ENCODE measurements at places on chromosomes 11 and 22. TPM values are rescaled to one million over a fixed set of nuclear protein-coding genes. Genes with fewer than 3 reads are reported as not detected.

- ATAC-seq = no peak
Observed at GRCh38 chr11:31106326-31106725, 263.2 kb downstream of the DCDC1 start.

GRCh38 chr11:32153747-32154146, 62.9 kb downstream of the RCN1 start:
- ATAC-seq = no peak

DNA sequence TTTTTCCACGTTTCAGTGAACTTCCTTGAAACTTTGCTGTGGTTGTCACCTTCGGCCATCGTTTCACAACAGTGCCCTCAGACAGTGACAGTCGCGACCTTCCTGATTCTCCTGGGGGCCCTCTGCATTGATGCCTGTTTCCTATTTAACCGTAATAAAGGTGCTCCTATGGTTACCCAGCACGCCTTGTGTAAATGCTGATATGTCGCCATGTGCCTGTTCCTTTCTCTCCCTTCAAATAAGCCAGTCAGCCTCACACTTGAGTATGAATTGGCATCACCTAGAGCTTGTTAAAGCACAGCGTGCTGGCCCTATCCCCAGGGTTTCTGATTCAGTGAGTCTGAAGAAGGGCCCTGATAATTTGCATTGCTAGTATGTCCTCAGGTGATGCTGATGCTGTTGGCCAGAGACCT, 104.8 kb downstream of the MICAL2 start:
- ATAC-seq = no peak

DNA sequence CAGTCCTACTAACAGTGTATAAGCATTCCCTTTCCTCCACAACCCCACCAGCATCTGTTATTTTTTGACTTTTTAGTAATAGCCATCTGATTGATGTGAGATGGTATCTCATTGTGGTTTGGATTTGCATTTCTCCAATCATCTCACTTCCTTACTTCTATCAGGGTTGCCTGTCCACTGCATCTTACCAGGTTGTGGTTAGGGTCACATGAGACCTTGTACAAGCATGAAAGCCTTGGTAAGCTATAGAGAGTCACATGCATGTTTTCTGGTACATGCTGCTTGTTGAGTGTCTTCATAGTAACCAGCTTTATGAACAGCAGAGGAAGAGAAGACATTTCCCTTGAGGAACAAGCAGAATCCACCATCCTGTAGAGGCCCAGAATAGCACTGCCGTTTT, 102.9 kb upstream of the PAX6 start:
- ATAC-seq = no peak

GRCh38 chr22:32691101-32691500, 110.4 kb upstream of the TIMP3 start:
- ATAC-seq = no peak

DNA sequence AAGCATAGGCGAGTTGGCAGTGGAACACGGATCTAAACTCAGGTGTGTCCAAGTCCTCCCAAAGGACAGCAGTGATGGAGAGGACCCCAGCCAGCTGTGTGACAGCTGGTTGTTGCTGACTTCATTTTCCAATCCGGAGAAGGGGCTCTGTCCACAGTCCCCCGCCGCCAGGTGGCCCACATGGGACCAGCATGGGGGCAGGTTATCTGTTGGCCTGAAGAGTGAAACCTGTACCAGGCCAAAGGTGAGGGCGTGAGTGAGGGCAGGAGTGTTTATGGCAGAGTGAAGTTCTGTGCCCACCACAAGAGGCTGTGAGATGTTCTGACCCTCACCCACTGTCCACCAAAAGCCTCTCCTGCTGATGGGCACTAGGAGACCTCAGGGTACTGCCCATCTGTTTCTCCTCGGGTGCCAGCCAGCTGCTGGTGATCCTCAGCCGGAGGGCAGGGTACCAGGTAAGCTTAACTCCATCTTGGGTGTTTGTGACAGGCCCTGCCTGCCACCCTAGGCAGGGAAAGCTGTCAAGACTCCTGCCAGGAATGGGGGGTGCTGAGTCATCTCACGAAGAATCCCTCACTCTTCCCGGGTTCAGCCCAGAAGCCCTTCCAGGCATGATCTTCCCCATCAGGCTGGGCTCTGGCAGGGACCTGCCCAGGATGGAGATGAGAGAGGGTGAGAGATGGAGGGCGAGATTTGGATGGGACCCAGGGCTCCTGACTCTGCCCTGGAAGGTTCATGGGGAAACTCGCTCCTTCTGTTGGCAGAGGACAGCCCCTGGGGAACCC, 15.5 kb upstream of the TAB1 start:
- ATAC-seq = no peak

GRCh38 chr11:135008001-135008405, 596.0 kb upstream of the B3GAT1 start:
- ATAC-seq = no peak

The MRE11 gene
- total RNA-seq = 13.3 TPM

All from esophagus mucosa (tissue), 1 donor.